ENCODE measurements at places on chromosomes 12 and 14.

GRCh38 chr14:65783576-65783975 is 371.0 kb downstream of the FUT8 start:
- no peak for DNase-seq

GRCh38 chr12:106119301-106119700 is 19.5 kb downstream of the NUAK1 start:
- DNase-seq = no peak

GRCh38 chr14:102554821-102555819 is 37.3 kb upstream of the RCOR1 start:
- peak; percentile 64 for DNase-seq

GRCh38 chr14:44341116-44341515 is 166.0 kb downstream of the FSCB start:
- no peak for DNase-seq

DNA sequence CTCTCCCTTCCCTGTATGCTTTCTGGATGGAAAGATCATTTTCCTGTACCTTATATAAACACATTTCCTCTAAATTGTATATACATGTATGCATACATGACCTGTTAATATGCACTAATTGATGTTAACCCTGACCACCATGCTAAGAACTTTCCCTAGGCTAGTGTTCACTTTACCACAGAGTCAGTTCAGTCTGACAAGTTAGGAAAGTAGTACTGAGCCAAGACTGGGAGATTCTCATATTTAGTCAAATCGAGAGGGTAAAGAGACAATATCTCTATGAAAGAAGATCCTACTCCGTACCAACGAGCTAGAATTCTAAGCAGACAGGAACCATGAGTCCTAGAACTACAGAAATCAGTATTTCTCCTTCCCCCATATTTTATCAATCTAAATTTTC is 36.8 kb downstream of the ATF7 start:
- DNase-seq = no peak

GRCh38 chr14:74949191-74949601 is 6.2 kb downstream of the PGF start:
- DNase-seq = no peak

GRCh38 chr14:30240018-30240417 is 312.4 kb upstream of the PRKD1 start:
- no peak for DNase-seq
